ENCODE measurements at places on chromosomes 11 and 22. TPM values are rescaled to one million over a fixed set of nuclear protein-coding genes. Genes with fewer than 3 reads are reported as not detected.

The SOX6 gene
- not detected for total RNA-seq

The DESI1 gene
- 53.6 TPM for total RNA-seq

The TBX10 gene
- total RNA-seq: not detected

The CCDC87 gene
- total RNA-seq: not detected

The ARHGAP20 gene
- total RNA-seq: 0.05 TPM

The TSGA10IP gene
- not detected for total RNA-seq

The OTOG gene
- not detected for total RNA-seq

The INS gene
- total RNA-seq: not detected

The TMPRSS4 gene
- total RNA-seq: not detected

The GVQW3 gene
- 3.7 TPM for total RNA-seq

The DUSP8 gene
- 2.7 TPM for total RNA-seq

The OR8A1 gene
- not detected for total RNA-seq

The SYCE3 gene
- 0.71 TPM for total RNA-seq

The RASSF10 gene
- total RNA-seq: not detected

The OR51B2 gene
- total RNA-seq: not detected

The IL17REL gene
- total RNA-seq: not detected

The HEPHL1 gene
- not detected for total RNA-seq

The GTSE1 gene
- total RNA-seq: 76.2 TPM

The TEF gene
- 2.3 TPM for total RNA-seq

The HTR3B gene
- total RNA-seq: not detected

The CARNS1 gene
- total RNA-seq: 1.1 TPM

The FGF3 gene
- total RNA-seq: not detected

The ANO1 gene
- total RNA-seq: not detected
